Activated naive CD4-positive, alpha-beta T cell treated with Interleukin-2 at 50 U/mL for 16 hours (primary cell): ENCODE measurements at places on chromosomes 1 and 21.

DNA sequence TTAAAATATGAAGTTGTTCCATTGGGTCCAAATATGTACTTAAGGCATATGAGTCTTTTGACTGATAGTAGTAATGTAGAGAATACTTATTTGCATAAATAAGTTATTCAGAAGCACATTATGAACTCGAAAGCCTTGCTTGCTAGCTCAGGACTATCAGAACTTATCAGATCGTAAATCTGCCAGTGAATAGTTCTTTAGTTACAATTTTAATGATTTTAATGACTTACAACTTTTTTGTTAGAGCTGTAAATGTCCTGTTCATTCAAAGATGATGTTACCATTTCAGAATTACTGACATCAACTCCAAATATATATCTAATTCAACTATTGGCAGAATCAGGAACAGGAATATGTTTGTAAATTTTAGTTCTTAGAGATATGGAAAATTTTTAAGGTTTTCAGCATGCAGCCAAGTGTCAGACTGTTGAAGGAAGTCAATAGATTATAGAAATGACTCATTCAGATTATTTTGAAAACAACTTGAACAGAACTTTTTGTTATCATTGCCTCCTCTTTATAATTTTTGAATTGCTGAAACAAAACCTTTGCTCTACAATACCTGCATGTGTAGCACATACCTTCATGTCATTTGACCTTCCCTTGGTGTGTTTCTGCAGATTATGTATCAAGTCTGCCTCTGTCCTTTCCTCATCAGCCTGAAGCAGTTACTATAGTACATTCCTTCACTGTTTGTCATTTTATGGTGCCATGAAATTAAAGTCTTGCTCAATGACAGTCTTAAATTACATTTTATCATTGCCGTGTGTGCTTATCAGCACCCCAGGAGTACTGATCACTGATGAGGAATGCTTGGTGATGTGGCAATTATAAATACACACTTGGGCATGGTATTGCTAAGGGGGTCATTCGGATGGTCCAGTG lies 44.9 kb downstream of the LRRC8D start:
- no peak for DNase-seq

- DNase-seq: no peak
Measured at GRCh38 chr1:169112241-169112640, 5.8 kb downstream of the ATP1B1 start.

- no peak for DNase-seq
Measured at GRCh38 chr1:200925831-200926230, 31.1 kb downstream of the INAVA start.

DNA sequence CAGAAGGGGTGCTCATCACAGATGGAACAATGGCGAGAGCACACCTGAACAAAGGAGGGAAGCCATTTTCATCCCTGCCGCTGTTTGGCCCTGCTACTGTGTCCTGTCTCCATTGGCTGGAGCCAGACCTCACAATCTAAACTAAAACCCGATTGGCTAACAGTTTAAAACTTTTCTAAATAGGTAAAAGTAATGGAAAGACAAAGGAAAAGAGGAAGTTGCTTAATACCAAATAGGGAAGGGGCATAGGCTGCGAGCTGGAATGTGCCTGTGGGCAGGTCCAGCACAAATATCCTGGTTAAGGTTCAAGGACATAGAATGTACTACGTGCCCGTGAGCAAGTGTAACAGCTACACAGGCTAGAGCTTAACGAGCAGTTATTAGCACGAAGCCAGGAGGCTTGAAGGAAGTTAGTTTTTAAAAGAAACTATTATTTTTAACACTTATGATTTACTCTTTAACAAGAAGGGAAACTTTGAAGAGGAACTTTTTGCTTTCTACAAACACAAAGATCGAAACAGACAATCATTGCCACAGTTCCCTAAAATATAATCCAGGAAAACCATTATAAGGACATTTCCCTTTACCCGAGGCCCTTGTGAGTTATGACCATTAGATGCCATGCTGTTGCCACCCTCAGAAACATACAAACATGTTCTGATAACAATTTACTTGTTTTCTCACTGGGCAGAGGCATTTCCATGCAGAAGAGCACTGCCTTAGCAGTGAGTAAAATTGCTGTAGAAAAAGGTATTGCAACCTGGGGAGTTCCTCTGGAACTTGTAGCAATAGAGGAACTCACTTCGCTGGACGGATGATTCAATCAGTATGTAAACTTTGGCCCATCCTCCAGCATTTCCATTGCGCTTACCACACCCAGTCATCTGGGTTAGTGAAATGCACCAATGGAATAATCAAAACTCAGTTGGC lies 4.8 kb upstream of the PTTG1IP start:
- DNase-seq: no peak

DNA sequence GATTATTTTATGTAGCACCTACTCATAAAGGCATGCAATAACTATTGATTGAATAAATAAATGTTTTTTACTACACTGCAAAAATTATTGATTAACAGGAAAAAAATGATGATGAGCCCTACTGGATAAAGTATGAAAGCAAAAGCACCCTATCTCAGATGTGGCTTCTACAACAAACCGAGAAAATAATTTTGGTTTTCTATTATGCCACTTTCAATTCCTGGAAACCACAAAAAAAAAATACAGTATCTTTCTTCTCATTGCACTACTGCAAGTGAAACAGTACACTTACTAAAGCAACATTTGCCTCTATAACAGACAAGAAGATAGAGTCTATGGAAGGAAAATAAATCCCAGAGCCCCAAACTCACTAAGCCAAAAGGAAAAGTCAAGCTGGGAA lies 1882.4 kb downstream of the NCAM2 start:
- DNase-seq: no peak

DNA sequence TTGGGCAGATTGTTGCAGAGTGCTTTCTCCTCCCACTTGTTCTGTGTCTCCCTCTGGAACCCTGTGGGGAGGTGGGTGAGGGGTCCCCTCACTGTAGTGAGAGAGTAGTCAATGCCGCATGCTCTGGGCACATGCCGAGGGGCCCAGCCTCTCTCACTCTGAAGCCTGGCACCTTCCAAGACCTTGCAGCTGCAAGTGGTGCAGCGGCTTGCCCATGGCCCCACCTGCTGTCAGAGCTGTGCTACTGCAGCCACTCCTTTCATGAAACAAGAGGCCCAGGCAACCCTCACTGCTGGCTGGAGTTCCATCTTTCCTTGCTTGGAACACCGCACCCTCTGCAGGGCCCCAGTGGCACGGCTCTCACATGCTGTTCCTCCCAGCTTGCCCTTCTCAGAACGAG lies 58.4 kb upstream of the COL6A1 start:
- DNase-seq: peak; percentile 65

DNA sequence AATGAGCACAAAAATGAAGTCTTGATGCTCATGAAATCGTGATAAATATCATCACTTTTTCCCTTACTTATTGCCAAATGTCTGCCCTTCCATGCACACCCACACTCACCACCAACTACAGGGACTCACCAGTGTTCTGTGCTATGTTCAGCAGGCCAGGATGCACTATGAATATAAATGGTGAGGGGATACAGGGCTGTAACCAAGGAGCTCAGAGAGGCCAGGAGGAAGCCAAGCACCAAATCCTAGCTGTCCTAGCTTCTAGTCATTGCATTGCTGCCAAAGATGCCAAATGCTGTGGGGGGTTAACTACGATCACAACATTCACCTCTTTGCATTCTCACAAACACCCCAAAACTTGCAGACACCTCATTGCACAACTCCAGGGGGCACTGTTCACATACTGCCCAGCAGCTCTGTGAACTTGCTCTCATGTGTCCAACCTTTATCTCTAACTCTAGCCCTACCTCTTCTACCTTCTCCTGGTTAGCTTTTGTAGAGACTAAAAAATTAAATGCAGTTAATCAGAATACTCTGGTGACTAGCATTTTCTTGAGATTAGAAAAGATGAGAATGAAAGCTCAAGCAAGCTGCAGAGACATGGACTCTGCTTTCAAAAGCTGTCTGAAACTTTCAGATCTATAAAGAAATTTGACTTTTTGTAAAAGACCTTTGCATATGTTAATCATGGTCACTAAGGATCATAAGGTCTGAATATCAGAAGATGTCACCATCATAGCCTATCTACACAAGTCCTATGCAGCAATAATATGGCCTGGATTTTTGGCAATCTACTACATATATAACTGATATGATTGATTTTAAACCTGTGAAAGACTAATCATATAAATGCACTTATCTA lies 13.9 kb upstream of the KIF14 start:
- no peak for DNase-seq

- DNase-seq: no peak
Measured at GRCh38 chr1:14443164-14443787, 155.2 kb upstream of the KAZN start.

- peak; percentile 28 for DNase-seq
Measured at GRCh38 chr1:20466273-20466672, 19.7 kb downstream of the CAMK2N1 start.

- peak; percentile 85 for DNase-seq
Measured at GRCh38 chr1:151594143-151594625, 17.7 kb upstream of the SNX27 start.

DNA sequence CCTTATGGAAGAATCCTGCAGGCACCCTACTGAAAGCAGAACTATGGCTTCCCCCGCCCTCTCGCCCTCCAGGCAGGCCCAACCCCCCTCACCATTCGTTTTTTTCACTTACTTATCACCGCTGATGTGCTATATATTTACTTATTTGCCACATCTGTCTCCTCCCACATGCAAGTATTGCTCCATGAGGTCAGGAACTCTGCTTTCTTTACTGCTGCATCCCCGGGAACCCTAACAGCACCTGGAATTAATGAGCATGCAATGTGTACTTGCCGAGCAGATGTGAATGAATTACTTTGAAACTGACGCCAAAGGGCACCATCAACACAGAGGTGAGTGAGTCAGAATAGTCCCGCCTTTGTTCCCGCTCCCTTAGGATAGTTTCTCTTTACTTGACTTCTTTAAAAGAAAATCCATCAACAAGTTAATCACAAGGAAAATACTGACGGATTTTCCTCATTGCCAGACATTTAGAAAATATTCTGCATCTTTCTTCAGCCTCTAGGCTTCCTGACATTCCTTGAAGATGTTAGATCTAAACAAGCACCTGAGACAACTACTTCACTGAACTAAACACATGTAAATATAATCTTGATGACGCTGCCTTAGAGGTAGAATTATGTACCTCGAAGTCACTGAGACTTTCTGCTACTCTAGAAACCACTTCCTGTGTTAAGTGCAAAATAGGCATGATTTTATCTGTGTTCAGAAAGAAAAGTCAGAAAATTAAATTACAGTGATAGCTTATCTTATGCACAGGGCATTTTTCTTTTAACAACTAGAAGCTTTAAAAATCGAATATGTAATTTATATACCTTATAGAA lies 17.5 kb upstream of the RAB4A start:
- DNase-seq: peak; percentile 7

- DNase-seq: no peak
Measured at GRCh38 chr1:39538531-39539251, 37.9 kb downstream of the PABPC4 start.

DNA sequence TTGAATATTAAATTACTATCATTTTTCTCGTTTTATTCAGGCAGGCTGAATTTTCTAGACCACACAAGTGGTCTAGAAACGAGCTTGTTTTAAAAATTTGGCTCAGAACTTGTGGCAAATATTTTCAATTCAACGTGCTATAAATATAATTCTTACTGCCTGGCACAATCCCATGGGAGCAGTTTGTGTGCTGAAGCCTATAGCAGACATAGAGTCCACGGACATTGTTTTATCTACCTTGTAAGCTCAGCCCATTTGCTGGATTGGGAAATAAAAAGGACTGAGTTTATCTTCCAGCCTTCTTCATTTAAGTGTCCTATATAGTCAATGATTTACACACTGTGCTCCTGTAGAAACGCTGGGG lies 103.4 kb downstream of the ZBTB18 start:
- no peak for DNase-seq

DNA sequence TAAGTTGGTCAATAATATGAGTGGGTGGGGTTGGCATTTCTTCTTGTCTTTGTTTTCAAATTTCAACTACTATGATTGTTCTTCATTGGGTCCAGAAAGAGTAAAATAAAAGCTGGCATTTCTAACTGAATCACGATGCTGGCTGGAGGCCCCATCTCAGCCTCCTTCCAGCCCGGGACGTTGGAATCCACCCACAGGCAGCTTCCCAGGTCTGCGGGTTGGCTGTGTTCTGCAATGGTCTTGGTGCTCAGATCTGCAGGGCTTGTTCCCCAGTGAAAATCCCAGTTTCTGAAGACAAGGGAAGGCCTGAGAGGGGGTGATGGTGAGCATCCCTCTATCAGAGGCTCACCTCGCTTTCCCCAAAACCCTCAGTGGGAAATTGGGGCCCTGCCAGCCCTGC lies 54.7 kb upstream of the ARHGEF16 start:
- no peak for DNase-seq

DNA sequence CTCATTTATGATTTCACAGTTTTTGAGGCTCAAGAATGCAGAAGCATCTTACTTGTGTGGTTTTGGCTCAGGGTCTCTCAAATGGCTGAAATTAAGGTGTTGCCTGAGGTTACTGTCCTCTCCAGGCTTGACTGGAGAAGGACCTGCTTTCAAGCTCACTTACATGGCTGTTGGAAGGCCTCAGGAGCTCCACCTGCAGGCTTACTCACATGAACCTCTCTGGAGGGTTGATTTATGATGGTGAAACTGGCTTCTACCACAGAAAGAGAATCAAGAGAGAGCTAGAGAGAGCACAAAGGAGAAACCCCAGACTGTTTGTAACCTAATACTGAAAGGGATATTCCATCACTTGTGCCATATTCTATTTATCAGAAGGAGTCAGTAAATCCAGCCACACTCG lies 6.2 kb upstream of the KCNK2 start:
- DNase-seq: no peak

GRCh38 chr1:226061841-226062557 lies 517 bp upstream of the H3-3A start:
- DNase-seq: peak; percentile 53

DNA sequence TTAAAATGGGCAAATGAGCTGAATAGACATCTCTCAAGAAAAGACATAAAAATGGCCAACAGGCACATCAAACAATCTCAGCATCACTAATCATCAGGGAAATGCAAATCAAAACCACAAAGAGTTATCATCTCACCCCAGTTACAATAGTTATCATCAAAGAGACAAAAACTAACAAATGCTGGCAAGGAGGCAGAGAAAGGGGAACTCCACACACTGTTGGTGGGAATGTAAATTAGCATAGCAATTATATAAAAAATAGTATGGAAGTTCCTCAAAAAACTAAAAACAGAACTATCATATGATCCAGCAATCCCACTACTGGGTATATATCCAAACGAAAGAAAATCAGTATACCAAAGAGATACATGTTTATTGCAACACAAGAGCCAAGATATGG lies 68.7 kb downstream of the DENND1B start:
- DNase-seq: no peak

DNA sequence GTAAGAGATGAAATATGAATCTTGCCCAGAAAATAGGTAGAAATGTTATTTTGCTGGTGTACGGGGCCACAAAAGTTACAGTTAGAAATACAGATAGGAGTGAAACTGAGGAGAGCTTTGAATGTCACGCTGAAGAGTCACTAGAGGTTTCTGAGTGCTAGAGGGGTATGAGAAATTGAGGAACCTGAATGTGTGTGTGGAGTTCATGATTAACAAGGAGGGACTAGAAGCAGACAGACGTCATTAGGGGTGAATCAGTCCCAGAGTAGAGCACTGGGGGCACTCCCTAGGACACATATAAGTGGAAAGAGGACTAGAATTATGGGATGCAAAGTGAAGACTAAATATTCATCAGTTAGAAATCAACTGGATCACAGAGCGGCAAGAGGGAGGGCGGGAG lies 188.9 kb upstream of the MAP1LC3C start:
- DNase-seq: no peak

- no peak for DNase-seq
Measured at GRCh38 chr1:244050835-244051444, at the start of gene ZBTB18. Gene ZBTB18, plus strand, starts transcription at chr1:244051283. Its CDS starts 149 bp downstream, at chr1:244051432.

GRCh38 chr21:42524341-42525028 lies 10.8 kb downstream of the SLC37A1 start:
- no peak for DNase-seq
